ENCODE measurements at places on chromosomes 1 and 21.

- DNase-seq, result no peak
Observed at GRCh38 chr1:156741481-156741983, 644 bp upstream of the MRPL24 start.

- DNase-seq, result no peak
Observed at GRCh38 chr21:14482165-14482564, 64.0 kb downstream of the SAMSN1 start.

GRCh38 chr1:117757668-117758067, 151.8 kb downstream of the TENT5C start:
- DNase-seq, result no peak

- DNase-seq, result no peak
Observed at GRCh38 chr1:152251391-152251790, 27.4 kb upstream of the HRNR start.

DNA sequence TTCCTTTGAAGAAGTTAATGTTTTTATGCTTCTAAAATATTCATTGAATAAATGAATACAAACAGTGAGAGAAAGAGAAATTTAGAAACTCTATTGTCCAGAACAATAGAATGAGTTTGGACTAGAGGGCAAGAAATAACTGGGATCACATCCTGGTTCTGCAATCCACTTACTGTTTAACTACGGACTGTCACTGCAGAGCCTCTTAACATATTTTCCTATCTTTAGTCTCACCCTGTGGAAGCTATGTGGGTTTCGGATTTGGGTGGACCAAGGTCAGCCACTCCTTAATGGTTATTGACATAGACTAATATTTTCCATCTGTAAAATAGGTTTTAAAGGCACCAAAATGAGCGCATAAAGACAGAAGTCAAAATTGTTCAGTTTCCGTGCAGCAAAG, 116.6 kb downstream of the UBE2U start:
- no peak for DNase-seq

GRCh38 chr1:116814926-116815723, 60.9 kb downstream of the CD2 start:
- DNase-seq, result no peak

DNA sequence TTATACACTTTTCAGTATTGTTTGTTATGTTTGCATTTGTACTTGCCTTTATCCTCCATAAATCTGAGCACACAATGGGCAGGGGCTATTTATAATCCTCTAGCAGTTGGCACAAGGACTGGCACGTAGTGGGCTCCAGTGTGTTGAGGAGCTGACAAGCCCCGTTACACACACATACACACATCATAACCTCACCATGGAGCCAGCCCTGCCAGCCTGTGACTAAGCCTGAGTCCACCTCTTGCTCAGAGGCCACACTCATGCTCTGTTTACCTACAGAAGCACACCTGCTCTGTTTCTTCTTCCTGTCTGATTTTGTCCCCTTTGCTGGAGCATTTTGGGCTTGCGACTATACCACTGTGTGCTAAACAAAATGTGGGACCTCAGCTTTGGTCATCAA, 64.5 kb upstream of the SPATA6 start:
- DNase-seq, result no peak

GRCh38 chr1:221444346-221444745, 297.5 kb downstream of the DUSP10 start:
- DNase-seq, result no peak

DNA sequence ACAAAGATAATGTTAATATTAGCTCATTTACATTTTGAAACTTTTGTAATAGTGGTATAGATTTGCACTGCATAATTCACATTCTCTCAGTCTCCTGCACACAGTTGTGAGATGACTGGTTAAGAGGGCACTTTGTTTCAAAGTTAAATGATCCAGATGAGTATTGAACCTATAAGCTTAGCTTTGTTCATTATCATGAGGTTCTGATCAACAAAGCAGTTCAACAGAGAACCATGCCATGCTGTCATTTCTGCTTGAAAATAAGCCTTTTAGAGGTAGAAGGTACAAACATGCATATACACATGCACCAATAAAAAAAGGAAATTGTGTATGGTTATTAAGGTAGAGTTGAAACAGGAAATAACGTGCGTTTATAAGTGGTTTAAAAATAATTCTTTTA, 4.8 kb downstream of the RAP1A start:
- DNase-seq, result no peak
